ENCODE measurements at places on chromosomes 13 and 19.

DNA sequence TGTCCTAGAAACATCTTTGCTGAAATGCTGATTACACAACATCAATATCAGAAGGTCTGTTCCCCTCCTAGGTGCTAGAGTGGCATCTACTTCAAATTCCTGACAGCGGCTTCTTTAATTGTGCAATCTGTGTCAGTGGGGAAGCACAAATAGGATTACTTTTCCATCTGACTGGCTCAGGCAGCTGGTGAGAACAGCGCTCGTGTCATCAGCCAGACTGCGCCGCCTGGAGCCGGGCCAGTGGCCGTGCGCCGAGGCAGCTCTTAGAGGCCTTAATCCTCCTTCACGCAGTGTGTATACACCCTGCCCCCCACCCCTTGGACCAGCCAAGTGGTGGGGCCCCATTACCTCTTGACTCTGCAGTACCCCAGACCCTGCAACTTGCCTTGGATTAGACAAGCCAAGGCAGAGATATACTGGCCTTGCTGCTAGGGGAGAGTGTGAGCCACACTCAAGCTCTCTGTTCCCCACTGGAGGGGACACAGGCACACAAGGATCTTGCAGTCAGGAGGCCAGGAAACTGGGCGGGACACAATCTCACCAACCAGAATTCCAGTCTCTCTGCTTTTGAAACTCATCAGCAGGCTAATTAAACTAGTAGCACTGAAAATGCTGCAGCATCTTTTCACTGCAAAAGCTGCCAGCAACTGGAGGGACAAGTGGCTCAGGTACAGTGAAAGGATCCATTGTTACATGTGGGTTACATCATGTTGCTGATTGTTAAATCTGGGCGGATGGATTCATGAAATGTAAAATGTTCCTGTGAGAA, 48.9 kb upstream of the EPHX3 start:
- peak overlapping the region; percentile 22 for H3K27ac ChIP-seq
- peaks cover 63% of the 10 kb centered on the region for H3K4me1 ChIP-seq
- H3K36me3 ChIP-seq = no peaks in the 10 kb centered on the region
- no peak overlapping the region for H3K4me3 ChIP-seq

- H3K27me3 ChIP-seq = no peaks in the 10 kb centered on the region
- peaks cover 2% of the 10 kb centered on the region for H3K4me1 ChIP-seq
- H3K27ac ChIP-seq = no peak overlapping the region
- DNase-seq = no peak
- no peak overlapping the region for H3K4me3 ChIP-seq
Measured at GRCh38 chr13:112057439-112057735, 9.6 kb upstream of the SOX1 start.

DNA sequence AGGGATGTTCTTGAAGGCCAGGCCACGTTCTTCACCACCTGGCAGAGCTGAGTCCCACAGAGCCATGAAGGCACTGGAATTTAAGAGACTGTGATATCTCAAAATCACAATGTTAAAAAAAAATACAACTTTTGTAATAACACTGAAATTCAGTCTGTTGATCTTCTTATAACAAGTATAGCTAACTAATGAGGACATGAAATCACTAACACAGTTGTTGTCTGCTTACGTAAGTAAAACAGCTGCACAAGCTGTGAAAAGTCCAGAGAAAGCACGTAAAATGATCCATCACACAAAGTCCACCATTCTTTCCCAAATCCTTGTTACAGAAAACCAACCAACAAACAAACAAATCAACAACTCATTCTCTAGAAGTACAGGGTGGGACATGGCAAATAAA, 32.9 kb downstream of the FLT3 start:
- no peak for DNase-seq
- H3K36me3 ChIP-seq = no peaks in the 10 kb centered on the region
- no peaks in the 10 kb centered on the region for H3K27me3 ChIP-seq
- H3K27ac ChIP-seq = no peak overlapping the region
- H3K4me3 ChIP-seq = no peak overlapping the region

DNA sequence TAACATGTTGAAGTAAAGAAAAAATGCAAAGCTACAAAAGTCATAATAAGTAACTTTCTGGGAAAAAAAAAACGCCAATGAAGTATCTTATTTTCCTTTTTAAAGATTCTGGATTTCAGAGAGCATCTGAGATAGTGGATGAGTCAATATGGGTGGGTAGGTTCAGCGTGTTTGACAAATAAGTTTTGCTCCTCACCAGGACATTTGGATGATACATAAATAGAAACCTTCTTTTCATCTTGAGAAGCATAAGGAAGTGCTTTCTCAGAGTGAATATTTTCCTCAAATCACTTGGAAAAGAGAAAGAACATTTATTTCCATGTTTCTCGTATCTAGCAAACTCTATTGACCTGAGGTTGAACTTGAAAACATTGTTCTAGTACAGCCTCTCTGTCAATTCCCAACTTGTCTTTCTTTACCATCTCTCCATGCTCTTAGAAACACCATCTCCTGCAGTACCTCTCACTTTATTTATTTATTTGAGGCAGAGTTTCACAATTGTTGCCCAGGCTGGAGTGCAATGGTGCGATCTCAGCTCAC, 463.2 kb downstream of the KLF5 start:
- no peaks in the 10 kb centered on the region for H3K4me1 ChIP-seq
- no peaks in the 10 kb centered on the region for H3K36me3 ChIP-seq
- H3K27me3 ChIP-seq = no peaks in the 10 kb centered on the region
- DNase-seq = no peak

GRCh38 chr13:27201661-27202060, 30.1 kb upstream of the USP12 start:
- no peaks in the 10 kb centered on the region for H3K4me1 ChIP-seq
- no peak overlapping the region for H3K27ac ChIP-seq
- no peak overlapping the region for H3K4me3 ChIP-seq
- H3K36me3 ChIP-seq = no peaks in the 10 kb centered on the region
- no peak for DNase-seq
- no peaks in the 10 kb centered on the region for H3K27me3 ChIP-seq

GRCh38 chr13:51557875-51558612, 26.2 kb upstream of the WDFY2 start:
- no peak overlapping the region for H3K4me3 ChIP-seq
- no peak for DNase-seq
- no peaks in the 10 kb centered on the region for H3K36me3 ChIP-seq
- no peaks in the 10 kb centered on the region for H3K4me1 ChIP-seq

DNA sequence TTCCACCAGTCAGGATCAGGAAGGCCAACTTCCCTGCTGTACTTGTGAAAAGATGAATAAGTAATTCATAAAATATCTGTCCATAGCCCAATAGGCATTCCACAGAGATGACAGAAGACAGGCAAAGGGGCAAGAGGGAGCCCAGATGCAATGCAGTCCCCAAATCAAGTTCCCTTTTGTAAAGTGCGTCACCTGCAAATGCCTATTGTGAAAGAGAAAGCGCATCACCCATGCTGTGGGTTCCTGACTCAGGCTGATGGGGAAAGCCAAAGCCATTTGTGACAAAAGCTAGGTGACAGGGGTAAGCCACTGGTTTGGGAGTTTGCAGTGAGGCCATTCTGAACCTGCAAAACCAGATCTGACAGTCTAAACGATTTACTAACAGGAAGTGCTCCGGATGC, 157.5 kb upstream of the ZNF536 start:
- no peak overlapping the region for H3K27ac ChIP-seq
- no peaks in the 10 kb centered on the region for H3K27me3 ChIP-seq
- H3K4me1 ChIP-seq = no peaks in the 10 kb centered on the region
- no peaks in the 10 kb centered on the region for H3K36me3 ChIP-seq
- no peak overlapping the region for H3K4me3 ChIP-seq
